ENCODE measurements at places on chromosomes 4 and X. TPM values are rescaled to one million over a fixed set of nuclear protein-coding genes. Genes with fewer than 3 reads are reported as not detected.

FAM13A gene
- 48.8 TPM for polyA plus RNA-seq

SULT1B1 gene
- polyA plus RNA-seq, result 0.76 TPM

CYSLTR1 gene
- 1.5 TPM for polyA plus RNA-seq

BRS3 gene
- 0.07 TPM for polyA plus RNA-seq

USP51 gene
- 11.1 TPM for polyA plus RNA-seq

XK gene
- 1.8 TPM for polyA plus RNA-seq

TBC1D14 gene
- polyA plus RNA-seq, result 66.4 TPM

P2RY8 gene
- 0.95 TPM for polyA plus RNA-seq

SYN1 gene
- 5.6 TPM for polyA plus RNA-seq

PDE6B gene
- 51.1 TPM for polyA plus RNA-seq

ZFP92 gene
- 0.73 TPM for polyA plus RNA-seq

C4orf50 gene
- not detected for polyA plus RNA-seq

HPGD gene
- polyA plus RNA-seq, result 44.2 TPM
